HT-29 (cell line): ENCODE measurements at places on chromosomes 3 and 15.

DNA sequence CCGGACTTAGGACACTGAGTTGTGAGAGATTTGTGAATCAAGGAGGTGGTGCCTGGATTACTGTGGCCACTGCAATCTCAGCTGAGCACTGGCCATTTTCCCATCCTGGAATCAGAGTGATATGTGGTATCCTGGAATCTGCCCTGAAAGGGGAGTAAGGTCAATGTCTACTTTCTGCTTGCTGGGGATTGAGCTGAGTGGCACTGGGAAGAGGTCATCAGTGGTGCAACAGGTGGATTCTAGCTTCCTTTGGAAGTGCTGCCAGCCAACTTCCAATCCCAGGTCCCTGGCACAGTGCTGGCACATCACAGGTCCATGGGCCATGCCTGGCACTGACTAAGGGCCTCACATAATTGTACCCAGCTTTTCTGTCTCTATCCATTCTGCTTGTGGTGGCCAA lies 20.6 kb upstream of the TSEN2 start:
- no peak for DNase-seq

DNA sequence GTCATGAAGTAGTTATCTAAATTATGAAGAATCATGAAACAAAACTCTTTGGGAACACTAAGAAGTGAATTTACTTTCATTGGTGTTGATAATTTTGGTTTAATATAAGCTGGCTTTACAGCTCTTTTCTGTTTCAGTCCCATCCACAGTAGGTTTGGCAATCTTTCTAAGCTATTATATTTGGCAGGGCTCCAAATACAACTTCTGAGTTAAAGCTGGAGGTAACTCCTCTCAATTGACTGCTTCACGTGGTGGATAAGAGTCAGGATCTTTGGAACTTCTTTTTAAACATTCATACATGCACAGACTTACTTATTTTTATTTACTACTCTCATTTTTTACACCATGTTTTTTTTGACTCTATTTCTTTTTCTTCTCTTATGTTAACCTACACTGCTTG lies 106.5 kb upstream of the EPHA3 start:
- no peak for DNase-seq

DNA sequence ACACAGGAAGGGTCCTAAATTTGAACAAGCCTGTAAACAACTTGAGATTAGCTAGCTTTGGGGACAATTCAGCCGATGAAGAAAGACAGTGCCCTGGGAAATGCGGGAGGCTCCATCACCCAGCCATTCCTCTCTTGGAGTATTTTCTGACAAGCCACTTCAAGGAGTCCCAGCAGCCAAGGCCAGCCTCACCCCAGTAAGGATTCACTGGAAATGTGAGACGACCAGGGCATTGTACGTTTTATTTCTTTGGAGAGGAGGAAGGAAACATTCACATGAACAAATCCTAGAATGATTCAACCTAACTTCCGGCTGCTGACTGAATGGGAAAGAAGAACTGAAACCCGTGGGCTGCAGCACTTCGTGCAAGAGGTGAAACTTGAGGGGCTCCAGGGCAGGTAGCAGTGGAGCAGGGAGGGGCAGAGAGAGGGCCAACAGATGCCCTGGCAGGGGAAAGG lies 116.4 kb upstream of the ARHGEF3 start:
- DNase-seq = no peak

GRCh38 chr15:28262438-28262837 lies 59.5 kb downstream of the HERC2 start:
- DNase-seq = no peak

- no peak for DNase-seq
Observed at GRCh38 chr3:123039178-123039577, 11.6 kb upstream of the SEMA5B start.

GRCh38 chr15:93286446-93286845 lies 197.4 kb upstream of the RGMA start:
- no peak for DNase-seq
